ENCODE measurements at places on chromosomes 3 and 15. TPM values are rescaled to one million over a fixed set of nuclear protein-coding genes. Genes with fewer than 3 reads are reported as not detected.
A peak's percentile ranks its signal among the peaks of the same experiment; 100 is the strongest.

DNA sequence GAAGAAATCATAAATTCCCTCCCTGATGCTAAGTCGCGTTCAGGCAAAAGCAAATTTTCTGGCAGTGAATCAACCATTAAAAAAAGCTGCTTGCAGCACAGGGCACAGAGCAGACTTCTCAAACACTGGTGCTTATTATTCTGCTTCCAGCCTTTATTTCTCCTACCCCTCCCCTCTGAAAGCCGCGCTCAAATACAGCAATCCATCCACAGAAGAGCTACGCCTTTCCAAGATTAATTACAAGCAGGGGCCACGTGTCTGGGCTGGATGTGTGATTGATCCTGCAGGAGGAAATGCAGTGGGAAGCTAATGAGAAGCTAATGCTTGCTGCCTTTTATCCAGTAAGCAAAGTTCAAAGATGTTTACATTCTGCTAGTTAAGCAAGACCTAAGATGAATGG, 134.9 kb upstream of the TOPAZ1 start:
- DNase-seq: no peak

DNA sequence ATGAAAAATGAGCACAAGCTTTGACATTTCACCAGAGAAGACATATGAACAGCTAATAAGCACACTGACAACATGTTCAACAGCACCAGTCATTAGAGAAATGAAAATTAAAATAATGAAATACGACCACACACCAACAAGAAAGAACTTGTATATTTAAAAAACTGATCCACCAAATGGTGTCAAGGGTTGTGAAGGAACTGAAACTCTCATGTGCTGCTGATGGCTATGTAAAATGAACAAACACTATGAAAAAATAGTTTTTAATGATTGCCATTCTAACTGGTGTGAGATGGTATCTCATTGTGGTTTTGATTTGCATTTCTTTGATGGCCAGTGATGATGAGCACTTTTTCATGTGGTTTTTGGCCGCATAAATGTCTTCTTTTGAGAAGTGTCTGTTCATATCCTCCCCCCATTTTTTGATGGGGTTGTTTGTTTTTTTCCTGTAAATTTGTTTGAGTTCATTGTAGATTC, 193.8 kb downstream of the SCAPER start:
- no peak for DNase-seq

GRCh38 chr15:100929641-100930042, 10.5 kb downstream of the LRRK1 start:
- DNase-seq: no peak

DNA sequence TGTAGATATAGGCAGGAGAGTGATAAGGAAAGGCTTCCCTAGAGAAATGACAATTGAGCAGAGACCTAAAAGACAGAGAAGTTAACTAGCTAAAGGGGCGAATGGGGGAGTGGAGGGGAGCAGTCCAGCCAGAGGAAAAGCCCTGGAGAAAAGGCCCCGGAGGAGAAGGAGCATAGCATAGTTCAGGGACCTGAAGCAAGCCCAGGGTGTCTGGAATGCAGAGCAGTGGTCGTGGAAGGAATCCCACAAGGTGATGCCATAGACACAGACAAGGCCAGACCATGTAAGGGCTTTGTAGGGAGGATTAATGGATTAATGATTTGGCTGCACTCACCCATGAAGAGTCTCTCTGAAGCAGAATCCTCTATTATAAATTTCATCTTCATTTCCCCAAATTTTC, 45.8 kb upstream of the LRRN1 start:
- no peak for DNase-seq

DNA sequence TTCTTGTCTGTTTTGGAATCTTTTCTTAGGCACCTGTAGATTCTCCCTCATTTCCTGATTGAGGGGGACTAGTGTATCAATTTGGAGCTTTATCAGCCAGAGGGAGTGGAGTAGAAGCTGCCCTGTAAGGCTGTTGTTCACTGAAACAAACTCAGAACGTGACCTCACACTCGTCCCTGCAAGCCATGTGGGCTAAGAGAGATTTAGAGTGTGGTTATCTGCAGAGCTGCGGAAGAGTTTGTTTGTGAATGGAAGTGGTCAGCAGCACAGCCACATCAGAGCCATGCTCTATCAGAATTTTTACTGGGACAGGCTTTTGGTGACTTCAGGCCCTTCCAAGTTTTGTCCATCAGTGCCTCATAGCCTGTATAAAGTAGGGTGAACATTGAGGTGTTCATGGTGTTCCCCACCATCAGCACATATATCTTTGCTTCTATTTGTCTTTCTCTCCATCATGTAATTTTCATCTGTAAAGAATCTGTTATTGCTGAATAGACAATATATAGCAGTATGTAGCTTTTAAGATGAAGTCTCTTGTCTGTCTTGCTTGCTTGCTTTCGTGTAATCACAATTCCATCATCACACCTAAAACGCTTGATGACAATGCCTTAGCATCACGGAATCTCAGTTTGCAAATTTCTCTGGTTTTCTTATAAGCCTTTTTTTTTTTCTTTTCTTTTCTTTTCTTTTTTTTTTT, 37.0 kb downstream of the LARS2 start:
- DNase-seq: no peak

GRCh38 chr3:132083583-132084279, 48.9 kb upstream of the CPNE4 start:
- DNase-seq: no peak

DNA sequence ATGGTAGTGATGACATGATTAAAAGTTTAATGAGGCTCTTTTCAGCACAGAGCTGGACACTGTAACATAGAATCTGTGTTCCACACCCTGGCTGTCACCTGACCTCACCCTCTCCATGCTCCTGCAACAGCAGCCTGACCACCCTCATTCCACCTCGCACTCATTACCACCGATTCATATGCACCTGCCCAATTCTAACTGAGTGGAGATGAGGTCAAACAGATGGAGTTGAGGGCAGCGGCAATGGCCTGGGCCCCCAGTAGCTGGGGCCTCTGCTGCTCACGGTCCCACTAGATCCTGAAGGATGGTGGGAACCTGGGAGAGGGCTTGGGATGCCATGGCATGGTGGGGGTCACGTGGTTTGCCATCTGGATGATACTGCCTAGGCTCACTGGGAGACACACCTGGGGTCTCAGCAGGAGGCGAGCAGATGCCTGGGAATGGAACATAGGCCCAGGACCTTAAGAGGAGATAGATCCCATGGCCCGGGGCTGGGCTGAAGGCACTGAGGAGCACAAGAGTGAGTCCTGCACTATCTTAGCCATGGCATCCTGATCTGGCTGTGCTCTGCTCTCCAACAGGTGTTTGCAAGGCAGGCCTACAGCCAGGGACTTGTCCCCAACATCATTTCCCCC, 1.3 kb downstream of the SCN5A start:
- no peak for DNase-seq

- no peak for DNase-seq
These were observed 2.4 kb upstream of the RPL29 start for GRCh38 chr3:51997935-51998596.

DNA sequence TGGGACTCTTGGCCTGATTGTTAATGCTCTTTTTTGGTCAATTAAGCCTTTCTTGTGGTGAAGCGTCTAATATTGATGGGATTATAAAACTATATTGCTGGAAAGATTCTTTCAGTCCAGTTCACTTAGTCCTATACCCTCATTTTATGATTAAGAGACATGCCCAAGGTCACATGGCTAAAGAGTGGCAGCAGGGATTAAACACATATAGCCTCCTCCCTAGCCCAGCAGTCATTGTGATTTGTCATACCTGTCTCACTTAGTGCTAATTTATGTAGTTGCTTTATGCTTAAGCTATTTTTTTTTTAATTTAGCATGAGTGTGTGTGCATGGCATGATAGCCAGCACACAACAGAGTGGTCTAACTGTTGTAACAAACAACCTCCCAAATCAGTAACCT, 9.5 kb downstream of the PARP14 start:
- no peak for DNase-seq

- DNase-seq: peak; percentile 69
These were observed 619.8 kb upstream of the ZNF717 start for GRCh38 chr3:76405196-76405595.

DNA sequence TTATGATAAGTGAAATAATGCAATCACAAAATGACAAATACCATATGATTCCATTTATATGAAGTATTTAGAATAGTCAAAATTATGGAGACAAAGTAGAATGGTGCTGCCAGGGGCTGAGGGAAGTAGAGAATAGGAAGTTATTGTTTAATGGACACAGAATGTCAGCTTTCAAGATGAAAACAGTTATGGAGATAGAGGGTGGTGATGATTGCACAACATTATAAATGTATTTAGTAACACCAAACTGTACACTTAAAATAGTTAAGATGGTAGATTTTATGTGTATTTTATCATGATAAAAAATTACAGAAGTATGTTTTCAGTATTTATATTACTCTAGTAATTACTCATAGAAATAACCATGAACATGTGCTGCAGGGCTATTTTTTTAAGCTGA, 100.8 kb upstream of the AZI2 start:
- no peak for DNase-seq

DNA sequence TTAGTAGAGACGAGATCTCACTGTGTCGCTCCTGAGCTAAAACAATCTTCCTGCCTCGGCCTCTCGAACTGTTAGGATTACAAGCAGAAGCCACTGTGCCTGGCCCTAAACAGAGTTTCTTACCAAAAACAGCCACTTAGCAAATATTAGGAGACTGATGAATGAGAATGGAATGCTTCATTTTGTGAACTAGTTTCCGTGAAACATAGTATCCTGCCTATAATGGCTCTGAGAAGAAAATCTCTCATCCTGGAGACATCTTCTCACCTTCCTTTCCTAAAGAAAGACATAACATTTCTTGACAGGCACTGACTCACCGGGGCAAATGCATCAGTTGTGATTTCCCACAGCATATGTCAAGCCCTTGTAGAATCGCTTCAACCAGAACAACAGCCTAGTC, 44.9 kb downstream of the GJD2 start:
- peak; percentile 60 for DNase-seq

DNA sequence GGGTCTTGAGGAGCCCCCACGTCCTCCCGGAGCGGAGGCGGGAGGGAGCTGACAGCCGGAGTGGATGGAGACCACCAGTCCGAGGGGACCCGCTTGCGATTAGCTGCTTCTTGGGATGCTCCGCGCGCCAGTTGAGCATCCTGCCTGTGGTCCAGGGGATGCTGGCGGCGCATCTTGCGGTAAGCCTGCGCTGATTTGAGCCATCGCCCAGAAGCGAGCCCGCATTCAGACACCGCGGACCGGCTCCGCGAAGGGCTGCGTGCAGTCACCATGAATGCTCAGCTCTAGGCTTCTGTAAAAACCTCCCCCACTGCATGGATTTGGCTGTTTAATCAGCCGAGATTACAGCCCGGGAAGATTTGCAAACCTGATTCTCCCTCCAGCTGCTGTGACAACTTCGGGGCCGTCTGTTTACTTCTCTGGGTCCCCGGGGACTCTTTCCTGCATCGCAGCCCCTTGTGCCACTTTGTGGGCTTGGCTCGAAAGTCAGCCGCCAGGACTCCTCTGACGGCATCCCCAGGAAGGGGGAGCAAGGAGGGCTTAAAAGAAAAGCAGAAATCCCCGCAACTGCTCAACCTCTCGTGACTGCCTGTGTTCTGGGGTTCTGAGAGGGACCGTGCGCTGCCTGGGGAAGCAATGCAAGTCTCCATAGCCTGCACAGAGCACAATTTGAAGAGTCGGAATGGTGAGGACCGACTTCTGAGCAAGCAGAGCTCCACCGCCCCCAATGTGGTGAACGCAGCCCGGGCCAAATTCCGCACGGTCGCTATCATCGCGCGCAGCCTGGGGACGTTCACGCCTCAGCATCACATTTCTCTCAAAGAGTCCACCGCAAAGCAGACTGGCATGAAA, 171.1 kb downstream of the KCNAB1 start:
- peak; percentile 6 for DNase-seq

GRCh38 chr3:108528459-108529252, 18.3 kb upstream of the MYH15 start:
- DNase-seq: no peak

GRCh38 chr3:104102386-104102785, 1264.3 kb upstream of the ALCAM start:
- peak; percentile 55 for DNase-seq

DNA sequence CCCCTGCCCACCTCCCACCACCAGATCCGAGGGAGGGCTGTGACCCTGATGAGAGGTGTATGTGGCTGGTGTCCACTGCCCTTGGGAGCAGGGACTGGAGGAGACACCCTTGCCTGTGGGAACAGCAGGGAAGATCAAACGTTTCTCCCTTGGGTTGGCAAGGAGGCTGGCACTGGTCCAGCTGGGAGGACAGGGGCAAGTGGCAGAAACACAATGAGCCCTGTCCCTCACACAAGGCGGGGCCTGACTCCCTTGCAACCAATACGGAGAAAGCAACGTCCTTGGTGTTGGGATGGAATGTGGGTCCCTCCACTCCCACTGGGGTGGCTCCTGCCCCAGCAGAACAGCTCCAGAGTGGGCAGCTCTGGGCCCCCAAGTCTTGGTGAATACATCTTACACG, 5.2 kb downstream of the HYAL2 start:
- DNase-seq: no peak

- DNase-seq: no peak
These were observed 446.7 kb upstream of the PROK2 start for GRCh38 chr3:72231439-72232196.

DNA sequence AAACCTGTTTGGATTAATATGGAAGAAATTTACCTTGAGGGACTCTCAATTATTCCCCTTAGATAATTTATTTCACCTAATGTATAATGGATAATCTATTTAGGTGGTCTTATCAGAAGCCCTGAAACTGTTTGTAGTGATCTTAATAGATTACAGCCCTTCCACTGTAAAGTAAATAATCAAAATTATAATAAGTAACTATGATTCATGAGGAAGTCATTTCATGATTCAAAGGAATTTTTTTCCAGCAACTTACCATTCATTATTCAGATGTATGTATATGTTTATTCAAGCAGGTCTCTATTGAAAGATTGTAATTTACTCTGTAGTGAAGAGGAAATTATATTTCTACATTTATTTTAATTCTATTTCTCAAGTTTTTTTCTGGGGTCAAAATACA, 250.6 kb upstream of the ROBO1 start:
- no peak for DNase-seq

- DNase-seq: no peak
These were observed 50.7 kb upstream of the GOLGA6L2 start for GRCh38 chr15:23497710-23498111.

DNA sequence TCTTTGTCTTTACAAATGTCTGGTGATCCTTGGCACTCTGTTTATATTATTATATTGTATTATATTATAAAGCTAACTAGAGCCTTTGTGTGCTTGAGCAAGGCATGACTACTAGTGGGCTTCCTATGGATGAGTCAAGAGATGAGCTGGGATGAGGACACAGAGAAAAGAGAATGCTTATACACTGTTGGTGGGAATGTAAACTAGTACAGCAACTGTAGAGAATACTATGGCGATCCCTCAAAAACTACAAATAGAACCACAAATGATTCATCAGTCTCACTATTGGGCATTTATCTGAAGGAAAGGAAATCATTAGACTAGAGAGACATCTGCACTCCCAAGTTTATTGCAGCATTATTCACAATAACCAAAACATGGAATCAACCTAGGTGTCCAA, 40.8 kb upstream of the MED12L start:
- DNase-seq: peak; percentile 81

The SLC12A8 gene
- 2.2 TPM for total RNA-seq

The LRRIQ4 gene
- total RNA-seq: not detected

The ITGB5 gene
- 71.7 TPM for total RNA-seq

The TGM4 gene
- under 0.01 TPM for total RNA-seq

The GABRR3 gene
- not detected for total RNA-seq

The CCDC39 gene
- total RNA-seq: not detected

The GPR149 gene
- total RNA-seq: not detected

The SCN11A gene
- not detected for total RNA-seq

The KNG1 gene
- total RNA-seq: not detected

The CISH gene
- total RNA-seq: 0.90 TPM

The TRA2B gene
- total RNA-seq: 208 TPM

The INKA1 gene
- 2.3 TPM for total RNA-seq

The TERC gene
- 57.0 TPM for total RNA-seq

Measured in IMR-90 (cell line).